ENCODE measurements at places on chromosomes 2 and 18.

DNA sequence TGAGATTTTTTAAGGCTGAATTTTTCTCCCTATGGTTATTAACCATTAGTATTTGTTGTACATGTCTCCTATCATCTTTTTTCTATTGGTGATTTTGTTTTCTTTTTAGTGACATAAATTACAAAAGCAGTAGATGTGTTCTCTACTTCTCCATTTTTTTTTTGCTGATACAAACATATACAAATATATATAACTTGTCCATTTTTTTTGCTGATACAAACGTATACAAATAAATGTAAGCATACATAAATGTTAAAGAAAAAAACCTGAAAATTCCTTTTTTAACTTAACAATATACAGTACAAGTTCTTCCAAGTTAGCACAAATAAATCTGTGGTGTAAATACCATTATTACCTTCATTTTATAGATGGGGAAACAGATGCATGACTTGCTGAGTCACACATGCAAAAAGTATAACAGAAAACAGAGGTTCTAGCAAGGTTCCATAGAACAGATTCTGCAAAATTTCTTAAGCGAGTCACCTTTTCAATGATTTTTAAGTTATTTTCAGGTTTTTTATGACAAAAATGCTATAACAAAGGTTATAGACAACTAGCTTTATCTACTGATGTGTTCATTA lies 2.1 kb downstream of the MSGN1 start:
- DNase-seq = no peak

DNA sequence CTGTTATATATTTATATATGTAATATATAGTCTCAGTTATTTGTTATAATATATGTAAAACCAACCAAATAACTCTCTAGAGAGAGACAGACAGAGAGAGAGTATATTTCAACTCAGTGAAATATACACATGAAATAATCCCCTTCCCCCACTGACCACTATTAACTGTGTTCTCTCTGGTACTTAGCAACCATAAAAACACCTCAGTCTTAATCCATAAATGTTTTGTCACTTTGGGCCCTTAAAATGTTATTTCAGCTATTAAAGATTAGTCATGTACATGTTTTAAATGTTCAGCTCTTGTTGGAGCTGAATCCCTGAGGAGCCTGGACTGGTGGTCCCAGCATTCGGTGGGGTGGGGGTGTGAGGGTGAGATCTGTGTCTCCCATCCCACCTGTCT lies 122.2 kb upstream of the MAP3K20 start:
- no peak for DNase-seq

DNA sequence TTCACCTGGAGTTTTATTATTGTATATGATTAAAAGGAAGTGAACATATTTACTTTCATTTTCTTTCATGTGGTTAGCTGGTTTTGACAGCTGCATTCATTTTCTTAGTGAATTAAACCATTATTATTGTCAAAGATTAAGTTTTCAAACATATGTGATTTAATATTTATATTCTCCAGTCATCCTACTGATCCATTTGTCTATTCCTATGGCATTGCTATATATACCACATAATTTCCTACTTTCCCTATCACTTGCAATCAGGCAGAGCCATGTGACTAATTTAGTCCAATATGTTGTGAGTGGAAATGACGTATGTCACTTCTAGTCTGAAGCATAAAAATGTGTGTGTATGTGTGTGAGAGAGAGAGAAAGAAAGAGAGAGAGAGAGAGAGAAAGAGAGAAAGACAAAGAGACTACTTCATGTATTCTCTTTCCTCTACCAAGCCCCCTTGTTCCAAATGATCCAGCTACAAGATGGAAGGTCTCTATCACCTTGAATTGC lies 12.0 kb upstream of the TACR1 start:
- no peak for DNase-seq

DNA sequence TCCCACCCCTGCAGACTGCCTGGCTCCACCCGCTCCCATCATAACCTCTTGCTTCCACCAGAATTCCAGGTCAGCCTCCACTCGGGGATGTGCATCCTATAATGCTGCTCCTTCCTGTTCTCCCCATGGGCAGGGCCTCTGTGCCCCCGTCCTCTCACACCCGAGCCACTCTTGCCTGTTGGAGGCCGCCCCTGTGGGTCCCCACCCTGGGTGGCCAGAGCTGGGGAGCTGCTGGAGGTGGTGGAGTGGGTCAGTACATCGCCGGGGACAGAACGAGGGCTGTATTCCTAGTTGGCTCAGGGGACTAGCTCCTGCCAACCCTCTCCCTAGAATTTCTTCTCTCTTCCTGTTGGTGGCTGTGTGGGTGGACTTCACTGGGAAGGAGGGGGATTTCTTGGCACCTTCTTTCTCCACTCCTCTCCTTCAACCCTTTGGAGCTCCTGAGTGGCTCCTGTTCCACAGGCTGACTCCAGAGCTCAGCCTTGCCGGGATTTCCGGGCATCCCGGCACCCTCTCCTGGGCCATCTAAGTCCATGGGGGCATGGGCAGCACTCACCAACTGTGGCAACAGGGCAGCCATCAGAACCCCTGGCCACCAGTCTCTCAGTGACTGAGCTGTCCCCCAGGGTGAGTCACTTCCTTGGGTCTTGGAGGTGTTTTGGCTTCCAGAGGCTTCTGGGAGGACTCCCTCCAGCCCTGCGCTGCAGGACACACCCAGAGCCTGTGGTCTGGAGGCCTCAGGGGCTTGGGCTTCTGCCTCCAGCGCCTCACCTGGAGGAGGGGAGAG lies 88.2 kb upstream of the MCFD2 start:
- DNase-seq = no peak

GRCh38 chr2:230586328-230586982 lies 126.2 kb upstream of the CAB39 start:
- DNase-seq = no peak

- no peak for DNase-seq
Measured at GRCh38 chr2:25989154-25989553, 6.9 kb upstream of the KIF3C start.

DNA sequence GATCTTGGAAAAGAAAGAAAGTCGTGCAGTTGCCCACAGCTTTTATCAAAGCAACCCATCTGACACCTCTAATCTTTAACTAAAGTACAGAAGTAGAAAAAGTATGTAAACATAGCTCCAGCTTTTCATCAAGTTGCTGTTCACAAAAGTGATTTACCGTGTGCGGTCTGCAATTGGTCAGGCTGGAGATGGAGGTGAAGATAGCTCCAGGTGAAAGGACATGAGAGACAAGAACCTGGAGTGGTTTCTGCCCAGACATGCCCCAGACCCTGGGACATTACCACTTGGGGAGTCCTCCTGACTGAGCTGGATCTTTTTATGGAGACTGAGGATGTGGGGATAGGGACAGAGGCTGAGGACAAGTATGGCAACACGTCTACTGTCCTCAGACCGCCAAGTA lies 82.7 kb downstream of the LAMA1 start:
- DNase-seq = no peak

DNA sequence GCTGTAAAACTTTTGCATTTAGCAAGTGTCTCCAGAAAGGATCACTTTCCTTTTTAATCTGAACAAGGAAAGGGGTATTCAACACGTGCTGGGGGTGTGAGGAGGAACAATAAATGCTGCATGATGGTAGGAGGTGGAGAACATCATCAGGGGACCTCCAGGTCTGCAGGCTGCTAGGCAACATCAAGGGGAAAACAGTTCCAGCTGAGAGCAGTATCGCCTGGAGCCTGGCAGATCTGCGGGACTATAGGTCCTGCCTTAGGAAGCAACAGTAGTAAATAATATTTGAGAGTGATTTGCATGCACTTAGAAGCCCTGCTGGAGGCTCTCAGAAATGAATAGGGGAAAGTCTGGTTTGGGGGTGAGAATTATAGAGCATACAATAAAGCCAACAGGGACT lies 175.6 kb downstream of the SUCLG1 start:
- no peak for DNase-seq

GRCh38 chr18:28740575-28740974 lies 563.6 kb upstream of the CDH2 start:
- DNase-seq = no peak

- DNase-seq = no peak
Measured at GRCh38 chr18:58591286-58591685, 37.6 kb downstream of the ALPK2 start.

- no peak for DNase-seq
Measured at GRCh38 chr18:48452861-48453323, 43.7 kb upstream of the ZBTB7C start.

DNA sequence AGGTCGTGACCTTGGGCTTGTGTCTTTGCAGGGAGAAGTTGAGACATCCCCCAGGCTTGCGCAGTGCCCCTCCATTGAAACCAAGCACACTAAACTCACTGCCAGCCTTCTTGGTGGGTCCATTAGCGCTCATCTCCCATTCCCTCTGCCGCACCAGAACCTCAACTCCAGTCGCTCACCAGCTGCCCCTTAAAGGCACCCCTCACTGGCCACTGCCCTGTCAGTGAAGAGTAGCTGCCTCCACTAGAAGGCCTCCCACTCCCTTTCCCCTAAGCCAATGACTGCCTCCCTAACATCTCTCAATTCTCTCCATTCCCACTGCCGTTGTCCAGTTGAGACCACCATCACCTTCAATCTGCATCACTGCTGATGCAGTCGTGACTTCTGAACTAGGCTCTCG lies 114.8 kb upstream of the EPC2 start:
- no peak for DNase-seq

GRCh38 chr2:106058469-106059137 lies 135.5 kb downstream of the UXS1 start:
- no peak for DNase-seq

- no peak for DNase-seq
Measured at GRCh38 chr2:135226961-135227360, 174.9 kb downstream of the RAB3GAP1 start.

Measured in NCI-H2081 treated with DMSO at 0.1 percent for 48 hours (cell line).